ENCODE measurements at places on chromosomes 6 and 20.

DNA sequence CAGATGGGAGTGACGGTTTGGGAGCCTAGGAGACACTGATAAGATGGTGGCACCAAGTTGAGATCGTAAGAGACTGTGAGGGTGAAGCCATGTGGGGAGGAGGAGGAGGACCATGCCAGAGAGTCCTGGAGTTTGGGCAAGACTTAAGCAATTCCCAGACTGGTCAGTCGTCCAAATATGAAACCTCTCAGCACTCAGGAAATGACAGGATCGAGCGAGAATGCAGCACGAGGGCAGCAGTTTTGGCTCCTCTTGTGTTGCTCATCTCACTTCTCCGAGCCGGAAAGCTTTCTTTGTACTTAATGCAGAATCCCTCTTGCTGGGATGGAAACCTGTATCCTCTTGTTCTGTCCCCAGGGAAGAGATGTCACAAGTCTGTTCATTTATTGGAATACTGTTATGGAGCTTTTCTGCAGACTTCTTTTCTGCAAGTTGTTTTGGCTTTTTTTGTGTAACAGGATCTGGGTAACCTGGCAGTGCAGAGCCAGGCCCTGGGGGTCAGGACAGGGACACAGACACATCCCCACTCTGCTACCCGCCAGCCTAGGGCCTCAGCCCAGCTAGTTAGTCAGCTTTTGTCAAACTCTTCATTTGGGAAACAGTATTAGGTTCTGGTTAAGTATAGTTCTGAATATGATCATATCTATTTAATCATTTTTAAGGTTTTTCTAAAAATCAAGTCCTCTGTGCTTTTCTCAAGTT, 34.3 kb downstream of the FNDC1 start:
- DNase-seq, result no peak

DNA sequence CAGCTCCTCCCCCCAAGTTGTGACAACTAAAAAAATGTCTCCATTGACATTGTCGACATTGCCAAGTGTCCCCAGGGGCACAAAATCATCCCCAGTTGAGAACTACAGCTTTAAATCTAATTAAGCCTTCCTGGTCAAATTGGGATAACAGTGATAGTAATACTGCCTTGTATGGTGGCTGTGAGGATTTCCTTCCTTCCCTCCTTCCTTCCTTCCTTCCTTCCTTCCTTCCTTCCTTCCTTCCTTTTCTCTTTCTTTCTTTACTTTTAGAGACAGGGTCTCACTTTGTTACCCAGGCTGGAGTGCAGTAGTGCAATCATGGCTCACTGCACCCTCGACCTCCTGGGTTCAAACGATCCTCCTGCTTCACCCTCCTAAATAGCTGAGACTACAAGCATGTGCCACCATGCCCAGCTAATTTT, 29.5 kb upstream of the ARFGEF2 start:
- no peak for DNase-seq

DNA sequence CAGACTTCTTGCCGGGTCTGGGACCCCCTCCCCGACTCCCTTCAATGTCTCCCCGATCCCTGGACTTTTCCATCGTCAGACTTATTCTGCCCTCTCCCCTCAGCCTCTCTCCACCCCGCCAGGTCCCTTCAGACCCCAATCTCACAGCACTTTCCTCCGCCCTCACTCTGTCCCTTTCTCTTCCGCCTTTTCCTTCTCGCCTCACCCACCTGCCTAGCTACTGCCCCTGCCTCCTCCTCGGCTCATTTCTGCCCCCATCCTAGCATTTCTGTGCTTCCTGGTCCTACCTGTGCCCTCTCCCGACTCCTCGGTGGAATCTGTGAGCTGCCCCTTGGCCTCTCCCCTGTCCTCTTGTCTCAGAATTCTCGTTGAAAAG, 616 bp downstream of the CHMP4B start:
- DNase-seq, result no peak

DNA sequence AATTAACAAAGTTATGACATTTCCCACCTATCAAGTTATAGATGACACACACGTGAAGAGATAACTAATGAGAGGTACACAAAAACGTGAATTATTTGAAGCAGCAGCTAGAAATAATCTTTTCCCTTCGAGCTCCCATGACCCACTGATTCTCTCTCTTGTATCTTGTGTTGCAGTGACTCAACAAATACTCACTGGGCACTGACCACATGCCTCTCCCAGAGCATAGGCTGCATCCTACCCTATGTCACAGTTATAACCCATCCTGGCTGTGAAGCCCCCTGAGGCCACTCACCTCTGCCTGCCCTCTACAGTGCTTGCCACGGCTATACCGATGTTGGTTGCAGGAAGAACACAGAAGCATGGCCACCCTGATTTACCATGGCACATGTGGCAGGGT, 91.8 kb downstream of the INSM1 start:
- no peak for DNase-seq

DNA sequence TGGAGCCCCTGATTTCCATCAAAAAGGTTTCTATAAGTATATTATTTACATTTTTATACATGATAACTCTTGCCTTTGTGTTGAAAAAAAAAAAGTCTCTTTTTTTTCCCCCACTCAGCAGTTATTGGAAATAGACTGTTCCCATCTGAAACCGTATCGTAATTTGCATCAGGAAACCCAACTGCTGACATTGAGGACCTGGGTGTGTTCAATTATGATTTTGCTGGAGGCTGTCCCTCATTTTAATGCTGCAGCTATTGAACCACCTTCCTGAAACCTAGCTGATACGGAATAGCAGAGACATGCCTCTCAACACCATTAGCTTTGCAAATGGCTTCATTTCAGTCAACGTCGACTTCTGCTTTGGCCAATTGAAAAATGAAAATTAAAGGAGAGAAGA, 98.9 kb downstream of the ZNF217 start:
- DNase-seq, result no peak

DNA sequence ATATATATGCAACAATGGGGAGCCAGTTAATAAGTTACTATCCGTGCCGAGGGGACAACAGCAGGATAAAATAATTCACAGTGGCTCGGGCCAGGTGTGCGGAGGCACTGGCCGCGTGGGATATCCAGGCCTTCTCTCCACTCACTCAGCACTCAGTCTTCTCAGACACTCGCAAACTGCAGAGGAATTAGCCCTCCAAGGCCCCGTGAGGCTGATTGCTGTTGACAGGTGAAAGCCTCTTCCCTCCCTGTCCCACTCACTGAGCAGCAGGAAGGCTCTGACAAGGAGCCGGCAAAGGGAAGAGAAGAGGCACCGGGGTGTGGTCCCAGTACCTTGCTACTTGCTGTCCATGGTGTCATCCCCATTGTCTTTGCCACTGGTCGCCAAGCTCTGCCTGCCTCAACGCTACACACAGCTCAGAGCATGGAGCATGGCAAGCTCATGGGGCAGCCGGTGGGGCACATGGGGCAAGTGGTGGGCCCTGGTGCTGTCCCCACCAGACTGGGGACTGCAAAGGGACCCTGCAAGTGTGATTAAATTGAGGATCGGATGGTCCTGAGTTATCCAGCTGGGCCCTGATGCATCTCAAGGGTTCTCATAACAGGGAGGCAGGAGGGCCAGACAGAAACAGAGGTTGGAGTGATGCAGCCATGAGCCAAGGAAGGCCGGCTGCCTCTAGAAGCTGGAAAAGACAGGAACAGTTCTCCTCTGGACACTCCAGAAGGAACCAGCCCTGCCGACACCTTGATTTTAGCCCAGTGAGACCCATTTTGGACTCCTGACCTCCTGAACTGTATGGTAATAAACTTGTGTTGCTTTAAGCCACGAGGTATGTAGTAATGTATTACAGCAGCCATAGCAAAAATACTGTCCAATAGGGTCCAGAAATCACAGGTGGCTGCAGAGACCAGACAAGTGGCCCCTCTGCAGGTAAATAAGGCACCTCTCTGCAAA, 119.7 kb downstream of the PSMB1 start:
- DNase-seq, result no peak

- no peak for DNase-seq
These were observed 9.4 kb upstream of the GATA5 start for GRCh38 chr20:62485062-62485700.

DNA sequence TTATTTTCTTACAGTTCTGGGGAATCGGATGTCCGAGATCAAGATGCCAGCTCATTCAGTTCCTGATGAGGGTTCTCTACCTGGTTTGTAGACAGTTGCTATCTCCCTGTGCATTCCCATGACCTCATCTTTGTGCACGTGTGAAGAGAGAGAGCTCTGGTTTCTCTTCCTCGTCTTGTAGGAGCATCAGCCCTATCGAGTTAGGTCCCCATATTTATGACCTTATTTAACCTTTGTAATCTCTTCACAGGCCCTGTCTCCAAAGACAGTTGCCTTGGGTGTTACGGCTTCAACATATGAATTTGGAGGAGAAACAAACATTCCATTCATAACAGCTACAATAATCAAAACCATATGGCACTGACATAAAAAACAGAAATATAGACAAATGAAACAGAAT, 455.3 kb downstream of the HACE1 start:
- DNase-seq, result no peak

DNA sequence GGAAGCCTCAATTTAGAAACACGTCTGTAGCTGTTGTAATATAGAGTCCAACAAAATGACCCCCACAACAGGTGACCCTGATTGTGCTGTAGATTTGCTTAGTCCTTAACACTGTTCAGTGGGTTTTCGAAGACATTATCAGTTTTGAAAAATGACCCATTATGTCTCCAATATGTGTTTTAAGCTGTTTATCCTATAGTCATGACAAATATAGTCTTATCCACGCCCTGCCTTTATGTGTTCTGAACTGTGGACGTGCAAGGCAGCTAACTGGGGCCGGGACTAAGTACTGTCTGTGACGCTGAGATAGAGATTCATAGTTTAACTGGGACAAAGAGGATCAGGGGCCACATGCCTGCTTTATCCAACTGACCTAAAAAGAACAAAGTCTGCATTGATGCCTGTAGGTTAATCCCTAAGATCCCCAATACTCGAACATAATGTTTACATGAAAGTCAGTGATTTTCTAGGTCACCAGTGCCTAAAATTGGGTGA, 192.4 kb downstream of the CD83 start:
- no peak for DNase-seq

- DNase-seq, result no peak
These were observed 112.4 kb downstream of the BTBD9 start for GRCh38 chr6:38527371-38527770.

DNA sequence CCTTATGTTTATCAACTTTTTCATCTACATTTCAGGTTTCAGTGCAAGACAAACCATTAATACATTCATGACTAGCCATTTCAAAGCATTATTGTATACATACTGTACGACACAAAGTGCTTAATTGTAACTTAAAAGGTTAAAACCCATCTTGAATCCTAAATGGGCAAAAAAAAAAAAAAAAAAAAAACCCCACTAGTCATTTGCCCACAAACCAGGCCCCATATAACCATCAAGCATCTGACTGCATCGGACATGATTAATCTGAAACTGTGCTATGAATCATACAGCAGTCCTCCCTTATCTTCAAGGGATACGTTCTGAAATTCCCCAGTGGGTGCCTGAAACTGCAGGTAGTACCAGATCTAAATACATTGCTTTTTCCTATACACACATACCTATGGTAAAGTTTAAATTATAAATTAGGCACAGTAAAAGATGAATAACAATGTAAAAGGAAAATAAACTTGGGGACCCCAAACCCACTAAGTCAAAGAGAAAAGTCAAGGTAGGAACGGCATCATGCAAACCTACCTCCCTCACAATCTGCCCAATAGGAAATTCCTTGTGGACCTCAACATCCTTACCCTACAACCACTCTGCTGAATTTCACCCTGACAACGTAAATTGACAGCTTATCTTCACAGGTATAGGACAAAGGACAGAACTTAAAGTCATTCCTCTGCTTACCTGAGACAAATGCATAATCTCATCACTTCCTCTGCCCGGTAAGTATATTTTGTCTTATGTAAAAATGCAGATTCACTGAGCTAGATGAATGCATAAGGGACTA, 14.3 kb downstream of the B4GALT5 start:
- DNase-seq, result peak; percentile 10

DNA sequence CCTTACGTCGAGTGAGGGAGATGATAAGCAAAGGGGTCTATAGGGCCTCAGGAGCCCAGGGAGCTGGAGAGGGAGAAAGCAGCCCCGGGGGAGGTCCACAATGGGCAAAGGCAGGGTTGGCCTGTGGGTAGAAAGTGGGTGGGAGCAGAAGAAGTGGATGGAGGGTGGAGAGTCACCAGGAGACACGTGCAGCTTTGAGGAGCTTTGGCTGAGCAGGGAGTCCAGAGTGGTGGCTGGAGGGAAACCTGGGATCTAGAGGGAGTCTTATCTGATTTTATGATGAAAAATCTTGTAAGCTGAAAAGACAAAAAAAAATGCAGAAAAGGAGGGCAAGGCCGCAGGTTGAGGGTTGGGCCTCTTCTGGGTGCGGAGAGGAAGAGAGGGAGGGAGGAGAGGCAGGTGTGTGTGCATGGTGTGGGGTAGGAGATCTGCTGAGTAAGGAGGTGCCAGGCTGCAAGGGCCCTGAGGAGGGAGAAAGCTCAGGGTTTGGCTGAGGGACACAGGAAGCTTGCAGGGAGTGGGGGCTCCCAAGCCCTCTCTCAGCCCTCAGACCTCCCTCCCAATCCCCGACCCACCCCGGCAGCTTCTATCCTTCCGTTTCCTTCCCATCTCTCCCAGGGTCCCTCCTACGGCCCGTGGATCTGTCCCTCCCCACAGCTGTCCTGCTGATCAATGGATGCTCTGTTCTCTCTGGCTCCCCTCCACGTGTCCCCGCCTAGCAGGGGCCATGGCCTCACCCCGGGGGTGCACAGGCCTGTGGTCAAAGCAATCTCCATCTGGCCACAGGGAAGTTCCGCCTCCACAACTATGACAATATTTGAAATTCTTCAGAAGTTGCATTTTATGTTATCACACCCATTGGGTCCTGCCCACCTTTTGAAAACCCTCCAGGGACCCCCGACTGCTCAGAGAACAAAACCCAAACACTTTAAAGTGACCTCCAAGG, 17.1 kb upstream of the BPI start:
- no peak for DNase-seq

DNA sequence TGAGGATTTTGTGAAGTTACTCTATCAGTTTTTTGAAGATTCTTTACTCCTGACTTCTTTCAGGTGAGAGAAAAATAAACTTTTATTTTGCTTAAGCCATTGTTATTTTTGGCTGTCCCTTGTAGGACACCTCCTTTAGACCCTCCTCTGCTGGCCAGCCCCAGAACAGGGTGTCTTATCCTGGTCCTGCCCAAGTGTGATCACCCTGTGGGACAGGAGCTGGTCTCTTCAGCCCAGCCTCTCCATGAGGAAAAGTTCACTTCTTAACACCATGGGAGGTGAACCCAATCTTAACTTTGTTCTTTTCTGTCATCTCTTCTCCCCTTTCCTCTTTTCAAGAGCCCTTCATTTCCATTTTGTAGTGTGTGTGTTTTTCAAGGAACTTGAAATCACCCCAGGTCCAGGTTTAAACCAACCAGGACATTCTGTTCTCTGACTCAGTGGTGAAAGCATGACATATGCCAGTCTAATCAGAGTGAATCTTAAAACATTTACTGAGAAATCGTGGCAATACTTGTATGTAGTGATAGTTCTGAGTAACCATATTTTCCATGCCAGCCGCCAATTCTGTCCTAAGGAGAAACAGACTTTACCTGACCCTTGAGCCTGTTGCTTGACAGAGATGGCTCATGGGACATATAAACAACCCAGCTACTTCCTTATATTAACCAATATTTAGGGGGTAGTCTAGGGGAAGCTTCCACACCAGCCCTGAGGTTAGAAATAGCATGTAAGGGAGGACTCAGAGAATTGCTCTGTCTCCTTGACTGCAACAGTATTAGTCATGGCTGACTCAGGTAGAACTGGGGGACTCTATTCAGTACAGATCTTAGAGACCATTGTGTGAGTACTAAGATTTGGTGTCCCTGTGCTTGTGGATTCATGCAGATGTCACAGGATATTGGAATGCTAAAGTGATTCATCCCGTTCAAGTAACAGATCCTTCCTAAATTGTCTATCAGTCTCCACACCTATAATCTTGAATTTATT, 48.8 kb downstream of the FLRT3 start:
- no peak for DNase-seq

All from activated gamma-delta T cell treated with Interleukin-2 at 50 U/mL for 16 hours (primary cell).